ENCODE measurements at places on chromosomes 2 and 18.

- no peak for DNase-seq
Measured at GRCh38 chr2:15826273-15826717, 114.1 kb upstream of the MYCN start.

- DNase-seq: peak; percentile 62
Measured at GRCh38 chr2:12970861-12971260, 254.1 kb downstream of the TRIB2 start.

- DNase-seq: no peak
Measured at GRCh38 chr2:60742419-60742818, 13.6 kb upstream of the PAPOLG start.

DNA sequence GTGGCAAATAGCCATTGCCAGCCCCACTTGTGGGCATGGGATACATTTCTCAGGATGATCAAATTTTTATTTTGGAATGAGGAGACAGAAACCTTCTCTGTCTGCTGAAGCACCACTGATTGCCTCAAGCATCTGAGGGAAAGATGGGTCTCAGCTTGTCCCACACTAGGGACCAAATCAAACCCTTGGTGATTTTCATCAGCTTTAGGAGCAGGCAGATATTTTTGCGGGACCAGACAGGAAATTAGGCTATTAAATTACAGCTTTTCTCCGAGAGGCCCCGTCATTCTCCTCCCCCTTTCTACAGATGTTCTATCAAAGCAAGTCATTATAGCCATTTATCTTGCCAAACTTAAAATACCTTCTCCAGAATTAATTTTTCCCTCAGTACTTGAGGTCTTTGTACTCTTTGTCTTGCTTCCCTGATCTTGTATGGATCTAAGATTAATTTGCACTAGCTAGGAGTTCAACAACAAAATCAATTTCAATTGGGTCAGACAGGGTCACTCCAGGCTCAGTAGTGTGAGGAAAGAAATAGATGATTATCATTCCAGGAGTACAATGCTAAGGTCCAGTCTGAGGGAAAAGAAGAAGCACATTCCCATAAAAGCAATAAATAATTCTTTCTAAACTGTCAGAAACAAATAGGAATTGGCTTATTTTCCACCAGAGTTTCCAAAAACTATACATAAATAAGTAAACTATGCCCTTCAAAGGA, 818.1 kb upstream of the SOX11 start:
- DNase-seq: no peak

GRCh38 chr2:173402405-173402974, 47.8 kb downstream of the CDCA7 start:
- DNase-seq: peak; percentile 92

DNA sequence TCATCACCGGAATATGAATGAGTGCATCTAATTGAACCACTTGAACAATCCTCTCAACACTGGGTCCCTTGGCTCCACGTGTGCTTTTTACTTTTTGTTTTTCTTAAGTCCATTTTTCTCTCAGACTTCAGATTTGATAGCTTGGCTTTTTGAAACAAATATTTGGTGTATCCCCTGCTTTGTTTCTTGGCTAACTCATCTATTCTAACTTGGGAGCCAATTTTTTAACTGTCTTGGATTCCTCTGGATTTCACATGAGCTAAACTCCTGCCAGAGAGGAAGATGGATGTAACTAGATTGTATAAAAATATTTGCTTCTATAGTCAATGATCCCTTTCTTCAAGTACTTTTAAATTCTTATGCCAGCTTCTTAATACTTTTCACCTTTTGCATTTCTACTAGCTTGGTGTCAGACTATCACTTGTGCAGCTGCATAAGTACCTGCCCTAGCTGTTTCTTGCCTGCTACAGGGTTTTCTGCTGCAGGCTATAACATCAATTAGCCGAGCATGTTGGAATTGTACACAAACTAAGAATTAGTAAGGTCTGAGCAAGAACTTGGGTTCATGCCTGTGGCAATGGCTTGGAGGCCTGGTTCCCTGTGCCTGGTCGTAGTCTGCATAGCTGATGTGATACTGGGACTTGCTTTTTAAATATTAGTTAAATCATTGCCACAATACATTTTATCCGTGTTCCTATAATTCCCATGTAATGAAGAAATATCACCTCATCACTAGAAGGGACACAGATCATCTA, 281.5 kb downstream of the EN1 start:
- no peak for DNase-seq

DNA sequence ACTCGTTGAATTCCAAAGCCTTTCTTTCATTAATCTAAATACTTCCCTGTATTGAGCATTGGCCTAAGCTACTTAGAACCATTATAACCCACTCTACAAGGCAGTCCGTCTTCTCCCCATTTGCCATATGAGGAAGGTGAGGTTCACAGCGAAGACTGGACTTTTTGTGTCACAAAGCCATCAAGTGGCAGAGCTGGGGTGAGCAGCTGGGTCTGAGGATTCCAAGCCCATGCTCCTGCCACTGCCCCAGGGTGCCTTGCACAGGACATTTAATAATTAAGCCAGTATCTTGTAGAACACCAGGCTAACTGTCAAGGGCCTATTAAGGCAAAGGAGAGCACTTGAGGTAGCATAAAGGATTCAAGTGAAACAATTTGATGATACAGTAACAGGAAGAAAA, 68.8 kb upstream of the ZNF397 start:
- DNase-seq: no peak

All from PC-3 (cell line).